ENCODE measurements at places on chromosomes 16 and 17. TPM values are rescaled to one million over a fixed set of nuclear protein-coding genes. Genes with fewer than 3 reads are reported as not detected.

The TAT gene
- total RNA-seq, result not detected

The ADAD2 gene
- total RNA-seq, result not detected

The PRCD gene
- total RNA-seq, result 0.59 TPM

The GJC1 gene
- total RNA-seq, result 10.5 TPM

The CYB5D1 gene
- 13.9 TPM for total RNA-seq

The SLC38A8 gene
- total RNA-seq, result not detected

The P2RX5 gene
- total RNA-seq, result 6.0 TPM
